Amygdala (tissue), 56 donors: ENCODE measurements at places on chromosomes 3 and 15.

DNA sequence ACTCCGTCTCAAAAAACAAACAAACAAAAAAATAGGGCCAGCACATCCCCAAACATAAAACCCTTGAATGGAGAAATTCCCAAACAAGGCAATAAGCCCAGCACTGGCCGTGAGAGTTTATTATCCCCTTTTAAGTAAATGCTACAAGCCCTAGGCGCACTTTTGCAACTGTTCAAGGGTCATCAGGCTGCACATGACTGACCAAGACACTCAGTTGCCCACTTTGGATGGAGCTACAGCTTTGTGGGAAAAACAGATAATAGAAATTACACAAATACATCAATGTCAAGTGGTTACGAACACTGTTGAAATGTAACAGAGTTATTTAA, 33.7 kb upstream of the ZNF445 start:
- DNase-seq: no peak

DNA sequence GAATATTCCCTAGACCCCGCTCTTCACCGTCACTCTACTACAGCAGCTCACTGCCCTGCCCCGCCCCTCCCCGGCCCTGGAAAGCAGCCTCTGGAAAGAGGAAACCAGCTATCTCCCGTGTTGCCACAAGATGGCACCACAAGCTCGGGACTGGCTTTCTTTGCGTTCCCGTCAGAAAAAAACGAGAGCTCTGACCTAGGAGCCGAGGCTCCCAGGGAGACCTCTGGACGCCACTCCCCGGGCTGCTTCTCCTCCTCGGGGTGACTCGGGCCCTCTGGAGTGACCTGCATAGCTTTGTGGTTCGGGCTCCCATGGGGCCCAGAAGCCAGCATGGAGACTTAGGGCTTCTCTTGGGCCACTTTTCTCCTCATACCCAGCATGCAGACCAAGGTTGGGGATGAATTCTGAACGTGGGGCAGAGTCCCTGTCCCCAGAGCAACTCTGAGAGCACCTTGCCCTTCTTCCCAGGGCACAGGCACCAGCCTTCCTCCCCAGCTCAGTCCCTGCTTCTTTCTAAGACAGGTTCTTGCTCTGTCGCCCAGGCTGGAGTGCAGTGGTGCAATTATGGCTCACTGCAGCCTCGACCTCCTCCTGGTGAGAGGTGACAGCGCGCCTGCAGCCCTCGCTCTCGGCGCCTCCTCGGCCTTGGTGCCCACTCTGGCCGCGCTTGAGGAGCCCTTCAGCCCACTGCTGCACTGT, 19.0 kb downstream of the STOML1 start:
- no peak for DNase-seq

DNA sequence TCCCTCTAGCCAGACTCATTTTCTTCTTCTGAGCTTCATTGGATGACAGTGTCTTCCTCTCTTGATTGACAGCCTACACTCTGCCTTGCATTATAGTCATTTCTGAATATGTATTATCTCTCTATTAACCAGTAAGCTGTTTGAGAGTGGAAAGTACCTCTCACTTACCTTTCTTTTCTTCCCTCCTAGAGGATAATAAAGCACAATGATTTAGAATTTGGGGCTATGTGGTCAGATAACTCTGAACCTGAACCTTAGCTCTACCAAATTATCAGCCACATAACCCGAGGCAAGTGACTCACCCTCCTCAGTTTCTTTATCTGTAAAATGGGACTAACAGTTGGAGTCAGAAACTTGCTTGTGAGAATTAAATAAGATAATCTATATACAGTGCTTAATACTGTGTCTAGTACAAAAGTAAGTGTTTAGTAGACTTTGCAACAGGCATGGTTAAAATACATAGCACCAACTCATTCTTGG, 331.8 kb upstream of the TBL1XR1 start:
- no peak for DNase-seq

DNA sequence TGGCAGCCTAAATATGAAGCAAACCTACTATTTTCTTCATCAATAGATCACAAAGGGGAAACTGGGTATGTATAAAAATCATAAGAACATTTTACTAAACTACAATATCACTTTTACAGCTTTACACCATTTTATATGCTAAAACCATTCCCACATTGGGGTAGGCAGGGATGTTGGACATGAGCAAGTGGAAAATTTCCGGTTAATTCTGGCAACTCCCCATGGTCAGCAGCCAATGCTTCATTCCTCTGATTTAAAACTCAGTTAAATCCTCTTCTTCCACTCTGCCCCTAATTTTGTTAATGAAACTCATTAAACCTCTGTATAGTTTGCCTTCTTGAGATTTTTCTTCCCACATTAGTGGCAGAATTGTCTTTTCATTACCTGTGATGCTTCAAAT, 552.5 kb upstream of the NECTIN3 start:
- no peak for DNase-seq

DNA sequence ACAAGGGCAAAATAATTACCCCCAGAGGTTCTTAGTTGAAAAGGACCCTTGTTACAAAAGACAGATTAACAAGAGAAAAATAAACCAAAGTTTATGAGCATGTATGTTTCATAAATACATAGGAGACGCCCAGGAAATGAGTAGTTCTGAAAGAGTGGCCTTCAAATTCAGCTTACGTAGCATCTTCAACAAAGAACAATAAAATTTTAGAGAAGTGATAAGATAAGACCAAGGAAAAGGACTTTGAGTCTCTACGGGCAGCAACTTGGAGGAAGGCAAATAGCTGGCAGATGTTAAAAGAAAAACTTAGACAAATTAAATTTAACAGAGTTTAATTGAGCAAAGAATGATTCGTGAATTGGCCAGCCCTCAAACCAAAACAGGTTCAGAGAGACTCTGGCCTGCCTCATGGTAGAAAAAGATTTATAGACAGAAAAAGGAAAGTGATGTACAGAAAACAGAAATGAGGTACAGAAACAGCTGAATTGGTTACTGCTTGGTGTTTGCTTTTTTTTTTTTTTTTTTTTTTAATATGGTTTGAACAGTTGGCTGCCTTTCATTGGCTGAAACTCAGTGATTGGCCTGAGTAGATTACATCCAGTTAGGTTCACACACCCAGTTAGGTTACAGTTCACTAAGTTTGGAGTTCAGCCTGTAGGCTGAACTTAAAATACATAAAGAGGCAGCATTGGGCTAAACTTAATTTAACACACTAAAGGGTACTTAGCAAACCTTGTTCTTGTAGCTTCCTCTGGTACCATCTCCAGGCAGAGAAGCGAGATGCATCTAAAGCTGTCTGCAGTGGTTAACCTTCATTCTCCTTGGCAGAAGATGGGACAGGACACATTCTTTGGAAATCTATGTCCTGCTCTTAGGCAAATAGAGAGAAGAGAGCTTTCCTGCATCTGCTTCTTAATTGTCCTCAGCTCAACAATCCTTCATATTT, 23.2 kb downstream of the C2CD4B start:
- DNase-seq: no peak

DNA sequence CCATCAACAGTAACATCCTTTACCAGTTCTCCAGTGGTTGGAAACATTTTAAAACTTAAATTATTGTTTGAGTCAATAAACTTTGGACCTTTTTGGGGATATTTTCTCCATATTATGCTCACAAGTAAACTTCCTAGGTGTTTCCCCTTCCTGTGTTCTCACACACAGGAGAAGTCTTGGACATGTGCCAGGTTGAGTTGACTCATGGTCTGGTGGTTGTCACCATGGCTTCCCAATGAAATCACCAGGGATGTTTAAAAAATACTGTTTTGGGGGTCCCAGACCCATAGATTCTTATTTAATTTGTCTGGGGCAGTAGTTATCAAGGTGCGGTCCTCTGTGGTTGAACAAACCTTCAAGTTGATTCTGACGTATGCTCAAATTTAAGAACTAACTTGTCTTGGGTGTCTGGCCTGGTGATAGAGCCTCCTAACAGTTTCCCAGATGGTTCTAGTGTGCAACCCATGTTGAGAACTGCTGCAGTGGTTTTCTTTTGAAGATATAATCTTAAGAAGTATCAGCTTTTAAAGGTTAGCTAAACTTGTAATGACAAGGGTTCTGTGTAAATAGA, 291.8 kb downstream of the EDEM1 start:
- DNase-seq: no peak

- no peak for DNase-seq
Measured at GRCh38 chr3:151226088-151226563, 23.1 kb upstream of the GPR171 start.

DNA sequence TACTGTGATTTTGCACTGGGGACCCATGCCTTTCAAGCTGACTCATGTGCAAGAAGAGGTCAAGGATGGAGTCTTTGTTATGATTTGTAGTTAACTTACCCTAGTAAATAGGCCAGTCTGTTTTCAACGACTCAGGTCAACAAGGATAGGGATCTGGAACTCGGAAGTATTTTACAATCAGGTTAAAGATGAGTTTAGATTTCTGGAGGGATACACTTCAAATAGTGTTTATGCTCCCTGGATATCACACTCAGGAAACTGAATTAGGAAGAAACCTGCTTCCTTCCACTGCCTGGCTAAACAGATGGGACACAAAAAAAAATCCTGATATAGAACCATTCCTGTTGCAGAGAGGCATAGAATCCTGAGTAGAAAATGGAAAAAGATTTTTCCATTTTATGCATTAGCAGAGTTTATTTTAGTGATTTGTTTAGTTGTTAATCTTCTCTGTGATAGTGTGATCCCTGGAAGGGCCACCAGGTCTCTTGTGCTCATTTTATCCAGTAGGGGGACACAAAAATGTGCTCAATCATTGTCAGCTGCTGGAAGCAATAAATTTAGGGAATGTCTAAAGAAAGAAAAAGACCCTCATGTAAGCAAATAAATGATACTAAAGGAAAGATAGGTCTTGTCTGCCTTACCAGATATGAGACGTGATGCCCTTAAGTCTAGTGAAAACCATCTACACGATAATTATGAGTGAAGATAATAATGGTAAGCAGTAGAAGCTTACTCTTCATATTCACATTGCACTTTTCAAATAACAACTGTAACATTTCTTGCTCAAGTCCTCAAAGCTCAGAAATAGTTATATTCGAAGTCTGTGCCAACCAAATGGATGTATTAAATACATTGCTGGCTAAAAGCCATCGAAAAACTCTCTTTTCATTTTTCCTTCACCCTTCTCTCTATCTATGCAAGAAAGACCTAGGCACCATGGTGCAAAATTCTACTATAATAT, 452.1 kb upstream of the KCNMB2 start:
- no peak for DNase-seq

DNA sequence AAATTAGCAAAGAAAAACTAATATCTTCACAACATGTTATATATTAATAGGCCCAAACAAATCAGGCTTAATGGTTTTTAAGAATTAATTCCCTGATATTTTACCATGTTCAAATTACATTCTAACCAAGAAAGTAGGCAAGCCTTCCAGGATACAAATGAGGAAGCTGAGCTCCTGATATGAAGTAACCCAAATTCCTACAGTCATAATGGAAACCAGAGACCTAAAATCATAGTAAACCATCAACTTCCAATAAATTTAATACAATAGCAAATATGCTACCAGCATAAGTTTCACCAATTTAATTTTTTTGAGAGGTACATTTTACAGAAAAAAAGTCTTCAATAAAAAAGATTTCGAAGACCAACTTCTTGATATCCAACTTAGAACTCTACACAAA, 3.8 kb downstream of the DCBLD2 start:
- no peak for DNase-seq

DNA sequence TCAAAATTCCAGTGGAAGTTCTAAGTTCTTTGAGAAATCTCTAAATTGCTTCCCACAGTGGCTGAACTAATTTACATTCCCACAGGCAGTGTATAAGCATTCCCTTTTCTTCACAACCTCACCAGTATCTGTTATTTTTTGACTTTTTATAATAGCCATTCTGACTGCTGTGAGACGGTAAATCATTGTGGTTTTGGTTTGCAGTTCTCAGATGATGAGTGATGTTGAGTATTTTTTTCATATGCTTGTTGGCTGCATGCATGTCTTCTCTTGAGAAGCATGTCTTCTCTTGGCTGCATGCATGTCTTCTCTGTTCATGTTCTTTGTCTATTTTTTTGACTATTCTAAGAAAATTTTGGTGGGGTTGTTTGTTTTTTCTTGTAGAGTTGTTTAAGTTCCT, 499.6 kb upstream of the CCDC54 start:
- DNase-seq: no peak

DNA sequence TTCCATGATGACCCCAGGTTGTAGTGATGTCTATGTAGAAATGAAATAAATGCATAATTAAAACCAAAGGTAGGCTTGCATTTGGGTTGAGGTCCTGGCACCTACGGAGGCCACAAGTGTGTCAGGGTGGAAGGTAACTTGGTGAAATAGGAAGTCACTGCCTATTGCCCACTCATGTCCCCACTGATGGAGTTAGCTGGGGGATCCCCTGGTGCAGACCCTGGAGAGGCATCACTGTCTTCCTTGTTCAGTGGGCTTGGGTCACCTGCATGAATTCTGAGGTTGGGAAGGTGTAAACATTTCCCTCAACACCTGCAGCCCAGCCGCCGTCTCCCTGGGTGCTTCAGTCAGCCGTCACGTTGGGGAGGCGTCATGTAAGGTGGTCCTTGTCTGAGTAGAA, 97.1 kb downstream of the APBA2 start:
- no peak for DNase-seq

- no peak for DNase-seq
Measured at GRCh38 chr15:58466566-58466965, 34.8 kb downstream of the LIPC start.

- DNase-seq: no peak
Measured at GRCh38 chr3:18424213-18424728, 868 bp downstream of the SATB1 start.

- DNase-seq: no peak
Measured at GRCh38 chr3:194137008-194137505, 1.1 kb downstream of the HES1 start.

DNA sequence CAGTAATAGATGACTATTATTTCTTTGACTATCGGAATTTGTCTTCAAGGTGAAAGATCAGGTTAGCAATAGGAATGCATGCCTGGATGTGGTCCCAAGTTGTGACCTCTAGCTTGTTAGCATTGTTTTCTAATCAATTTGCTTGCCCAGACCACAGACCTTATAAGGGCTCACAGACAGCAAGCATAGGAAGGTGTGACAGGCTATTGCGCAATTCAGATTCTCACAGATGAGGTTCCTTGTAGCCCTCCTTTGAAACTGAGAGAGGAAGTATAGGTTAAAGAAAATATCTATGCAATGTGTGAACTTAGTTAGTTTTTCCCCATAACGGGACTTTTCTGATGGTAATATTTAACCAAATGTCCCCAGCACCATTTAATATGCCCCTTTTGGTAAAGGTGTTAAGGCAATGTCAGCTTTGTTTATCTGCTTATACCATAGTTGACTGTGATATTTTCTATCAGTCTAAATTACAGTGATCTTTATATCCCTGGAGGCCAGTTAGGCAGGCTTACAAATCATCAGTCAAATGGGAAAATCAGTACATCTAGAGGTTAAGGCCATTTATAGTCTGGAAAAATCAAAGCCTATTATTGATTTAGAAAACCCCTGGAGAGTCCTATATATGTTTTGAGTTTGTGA, 168.1 kb upstream of the MBNL1 start:
- no peak for DNase-seq

DNA sequence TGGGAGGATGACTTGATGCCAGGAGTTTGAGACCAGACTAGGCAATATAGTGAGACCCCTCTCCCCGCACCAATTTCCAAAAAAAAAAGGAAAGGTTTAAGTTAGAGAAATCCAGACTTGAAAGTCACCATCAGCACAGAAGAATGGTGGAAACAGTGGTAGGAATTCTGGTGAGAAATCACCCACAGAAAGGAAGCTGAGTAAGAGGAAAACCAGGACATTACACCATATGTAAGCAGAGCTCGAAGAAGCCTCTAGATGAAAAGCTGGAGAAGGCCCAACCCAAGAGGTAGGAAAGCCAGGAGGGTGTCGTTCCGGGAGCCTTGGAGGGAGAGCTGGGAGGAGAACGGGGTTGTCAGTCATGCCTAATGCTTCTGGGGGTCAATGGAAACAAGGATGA, 40.5 kb downstream of the RASGRP1 start:
- no peak for DNase-seq
